Thyroid gland (tissue), 4 donors: ENCODE measurements at places on chromosomes 5 and 9.

DNA sequence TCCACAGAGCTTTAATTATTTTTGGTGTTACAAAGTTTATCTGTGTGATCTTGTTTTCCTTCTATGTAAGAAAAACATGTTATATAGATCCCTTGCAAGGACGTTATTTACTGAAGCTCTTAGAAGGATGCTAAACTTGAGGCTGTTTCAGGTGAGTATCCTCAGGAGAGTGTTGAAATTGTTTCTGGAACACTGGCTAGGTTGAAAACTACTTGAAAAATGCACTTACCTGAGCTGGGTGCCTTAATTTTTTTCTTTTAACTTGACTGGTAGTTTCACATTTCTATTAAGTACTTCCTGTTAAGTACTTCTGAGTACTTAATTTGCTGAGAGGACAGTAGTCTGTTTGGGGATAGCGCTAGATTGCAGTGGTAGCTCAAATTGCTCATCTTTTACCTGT lies 18.1 kb downstream of the GPBP1 start:
- no peak for DNase-seq

GRCh38 chr9:80926611-80927010 lies 762.7 kb downstream of the TLE1 start:
- DNase-seq = no peak

DNA sequence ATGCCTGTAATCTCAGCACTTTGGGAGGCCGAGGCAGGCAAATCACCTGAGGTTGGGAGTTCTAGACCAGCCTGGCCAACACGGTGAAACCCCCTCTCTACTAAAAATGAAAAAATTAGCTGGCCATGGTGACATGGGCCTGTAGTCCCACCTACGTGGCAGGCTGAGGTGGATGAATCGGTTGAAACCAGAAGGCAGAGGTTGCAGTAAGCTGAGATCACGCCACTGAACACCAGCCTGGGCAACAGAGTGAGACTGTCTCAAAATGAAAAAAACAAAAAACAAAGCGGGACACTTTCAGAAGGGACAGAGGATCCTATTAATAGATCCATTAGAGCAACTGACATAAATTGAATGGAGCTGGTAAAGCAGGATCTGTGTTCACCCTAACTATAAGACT lies 89.6 kb upstream of the SGCD start:
- no peak for DNase-seq

DNA sequence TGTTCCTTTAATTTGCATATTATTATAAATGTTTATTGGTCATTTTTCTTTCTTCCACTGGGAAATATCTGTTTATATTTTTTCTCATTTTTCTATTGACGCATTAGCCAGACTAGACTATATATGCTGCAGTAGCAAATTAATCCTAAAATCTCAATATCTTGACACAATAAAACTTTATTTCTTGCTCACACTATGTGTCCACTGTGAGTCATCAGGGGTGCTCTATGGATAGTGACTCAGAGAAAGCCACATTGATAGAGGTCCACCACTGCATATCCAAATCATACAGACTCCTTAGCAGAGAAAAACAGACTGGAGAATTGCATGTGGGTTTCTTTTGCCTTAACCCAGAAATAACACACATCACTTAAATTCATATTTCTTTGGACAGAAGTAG lies 20.8 kb downstream of the OR1L3 start:
- no peak for DNase-seq

- DNase-seq = no peak
Observed at GRCh38 chr9:136231478-136232297, 13.9 kb downstream of the QSOX2 start.

DNA sequence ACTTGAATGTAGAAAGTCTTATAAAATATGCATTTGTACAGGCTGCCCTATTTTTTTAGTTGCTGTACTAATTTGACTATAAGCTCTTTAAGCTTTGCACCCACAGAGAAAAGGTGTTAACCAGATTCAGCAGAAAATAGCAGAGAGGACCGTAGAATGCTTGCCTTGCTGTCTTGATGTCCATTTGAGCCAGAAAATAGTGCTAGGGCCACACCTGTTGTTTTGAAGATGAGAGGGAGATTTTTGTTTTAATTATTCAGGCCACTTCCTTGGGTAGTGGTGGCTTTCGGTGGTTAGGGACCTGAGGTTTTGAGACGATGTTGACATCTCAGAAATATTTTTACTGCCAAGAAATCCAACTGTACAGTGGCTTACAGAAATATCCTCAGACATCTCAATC lies 196.0 kb downstream of the SPATA31D1 start:
- DNase-seq = no peak

GRCh38 chr5:37552161-37552560 lies 173.0 kb downstream of the WDR70 start:
- no peak for DNase-seq

- DNase-seq = no peak
Observed at GRCh38 chr5:65699338-65699737, 22.6 kb downstream of the SGTB start.

GRCh38 chr5:124059200-124059599 lies 547.2 kb downstream of the CSNK1G3 start:
- no peak for DNase-seq

- DNase-seq = no peak
Observed at GRCh38 chr5:34970552-34970951, 41.2 kb downstream of the DNAJC21 start.

GRCh38 chr9:23120630-23121029 lies 674.0 kb downstream of the DMRTA1 start:
- DNase-seq = peak; percentile 20

GRCh38 chr5:132859889-132860437 lies 6.3 kb downstream of the GDF9 start:
- DNase-seq = no peak

GRCh38 chr9:73152543-73152844 lies 829 bp downstream of the ANXA1 start:
- no peak for DNase-seq
